Glutamatergic neuron (in vitro differentiated cells): ENCODE measurements at places on chromosomes 2 and 18.

DNA sequence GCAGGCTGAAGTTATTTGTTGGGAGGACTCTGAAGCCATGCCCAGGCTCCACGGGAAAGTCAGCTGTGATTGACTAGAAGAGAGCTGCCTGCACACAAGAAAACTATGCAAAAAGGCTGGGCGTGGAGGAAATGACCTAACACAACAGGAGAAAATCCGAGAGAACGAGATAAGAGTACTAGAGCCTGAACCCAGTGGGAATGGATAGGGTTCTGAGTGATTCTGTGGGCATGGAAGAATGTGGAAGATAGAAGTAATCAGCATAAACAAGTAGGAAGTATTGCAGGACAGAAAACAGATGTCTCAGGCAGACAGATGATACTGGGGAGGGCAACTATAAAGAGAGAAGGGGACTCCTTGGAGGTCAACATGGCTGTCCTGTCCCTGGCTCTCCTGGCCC is 12.1 kb upstream of the COPS8 start:
- DNase-seq = no peak

GRCh38 chr2:144520756-144521487 is 1.0 kb upstream of the ZEB2 start:
- no peak for DNase-seq

DNA sequence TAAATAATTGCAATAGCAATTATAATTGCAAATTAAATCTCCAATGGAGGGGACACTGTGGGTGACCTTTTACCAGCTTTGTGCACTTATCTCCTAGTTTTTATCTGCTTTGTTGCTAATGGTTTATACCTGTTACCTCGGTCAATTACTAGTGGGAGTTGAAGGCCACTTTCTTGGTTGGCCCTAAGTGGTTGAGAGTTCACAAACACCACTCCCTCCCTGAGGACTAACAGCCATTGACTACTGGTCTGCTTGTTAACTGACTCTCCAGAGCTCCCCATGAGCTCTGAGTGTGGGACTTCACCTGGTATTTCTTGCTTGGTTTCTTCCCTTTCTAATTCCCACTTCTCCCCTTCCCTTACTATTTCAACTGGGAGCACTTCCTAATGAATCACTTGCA is 27.2 kb downstream of the SERPINE2 start:
- DNase-seq = no peak

DNA sequence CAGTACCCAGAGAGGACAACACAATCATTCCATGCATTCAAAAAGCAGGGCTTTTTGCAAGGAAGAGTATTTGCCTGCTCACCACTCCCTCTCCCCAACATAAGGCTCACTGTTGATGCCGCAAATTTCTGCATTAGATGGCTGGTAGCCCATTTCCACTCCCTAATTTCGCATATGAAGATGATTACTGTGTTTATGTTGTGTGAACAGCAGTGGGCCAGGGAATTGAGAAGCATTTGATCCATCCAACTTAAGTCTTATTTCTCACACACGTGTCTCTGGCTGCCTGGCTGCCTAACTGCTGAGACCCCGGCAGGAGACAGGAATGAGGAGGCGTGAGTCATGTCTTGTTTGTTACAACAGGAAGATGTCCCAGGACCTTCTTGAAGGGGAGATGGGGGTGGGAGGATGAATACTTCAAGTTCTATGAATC is 294.1 kb downstream of the ALK start:
- DNase-seq = no peak

DNA sequence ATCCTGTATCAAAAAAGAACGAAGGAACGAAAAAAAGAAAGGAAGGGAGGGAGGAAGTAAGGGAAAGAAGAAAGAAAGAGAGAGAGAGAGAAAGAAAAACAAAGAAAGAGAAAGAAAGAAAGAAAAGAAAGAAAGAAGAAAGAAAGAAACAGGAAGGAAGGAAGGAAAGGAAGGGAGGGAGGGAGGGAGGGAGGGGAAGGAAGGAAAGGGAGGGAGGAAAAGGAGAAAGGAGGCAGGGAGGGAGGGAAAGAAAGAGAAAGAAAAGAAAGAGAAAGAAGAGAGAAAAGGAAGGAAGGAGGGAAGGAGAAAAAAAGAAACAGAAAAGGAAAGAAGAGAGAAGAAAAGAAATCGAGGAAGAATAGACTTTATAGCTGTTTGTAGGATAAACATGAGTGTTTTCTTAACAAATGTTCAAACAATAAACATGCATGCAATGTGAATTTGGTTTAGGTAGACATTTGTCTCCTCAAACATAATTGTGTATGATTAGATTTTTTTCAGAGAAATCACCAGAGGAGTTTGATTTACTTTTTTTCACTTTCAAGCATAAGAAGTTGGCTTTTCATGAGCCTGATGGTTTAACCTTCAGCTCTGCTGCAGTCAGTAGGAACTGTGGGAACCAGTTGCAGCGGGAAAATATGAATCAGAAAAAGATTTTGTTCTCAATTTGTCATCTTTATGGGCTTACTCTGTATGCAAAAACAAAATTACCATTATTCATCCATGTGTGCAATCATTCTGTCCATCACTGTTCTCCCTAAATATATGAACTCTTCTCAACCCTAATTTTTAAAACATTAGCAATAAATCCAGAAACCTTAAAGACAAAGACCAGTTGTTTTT is 71.6 kb downstream of the PRKRA start:
- DNase-seq = no peak

GRCh38 chr2:101361121-101361520 is 26.2 kb downstream of the CREG2 start:
- no peak for DNase-seq

DNA sequence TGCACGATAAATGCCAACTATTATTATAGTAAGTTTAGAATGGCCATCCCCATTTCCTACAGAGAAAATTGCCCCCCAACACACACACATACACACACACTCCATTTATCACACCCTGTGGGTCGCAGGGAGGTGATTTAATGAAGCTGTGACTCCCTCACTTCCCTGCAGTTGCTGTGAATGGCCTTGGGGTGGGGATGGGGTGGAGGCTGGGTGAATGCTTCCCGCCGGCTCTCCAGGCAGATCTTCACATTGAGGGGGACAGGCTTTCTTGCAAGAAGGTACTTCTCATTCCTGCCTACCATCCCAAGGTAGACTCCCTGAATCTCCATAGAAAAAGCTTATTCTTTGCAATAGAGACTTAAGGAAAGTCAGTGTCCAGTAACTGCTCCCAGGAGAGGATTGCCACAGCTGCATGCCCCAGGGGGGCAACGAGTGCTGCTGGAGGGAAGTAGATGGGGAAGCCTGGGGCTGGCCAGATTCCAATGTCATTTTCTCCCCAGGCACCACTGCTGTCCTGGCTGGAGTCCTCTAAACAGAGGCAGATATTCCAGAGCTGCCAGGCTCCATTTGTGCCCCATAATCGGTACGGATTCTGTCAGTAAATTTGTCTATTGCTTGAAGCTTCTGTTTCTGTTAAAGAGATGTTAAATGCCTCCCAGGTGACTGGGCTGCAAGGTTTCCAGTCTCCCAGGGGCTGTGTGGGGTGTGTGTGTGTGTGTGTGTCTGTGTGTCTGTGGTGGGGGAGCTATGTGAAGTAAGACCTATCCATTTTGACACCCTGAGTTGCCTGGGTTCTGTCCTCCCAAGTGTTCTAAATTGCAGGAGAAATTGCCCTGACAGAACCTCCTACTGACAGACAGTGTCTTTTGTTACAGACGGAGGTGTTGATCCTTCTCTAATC is 265.5 kb downstream of the SRBD1 start:
- DNase-seq = no peak
